ENCODE measurements at places on chromosomes 3 and 15.
A peak's percentile ranks its signal among the peaks of the same experiment; 100 is the strongest.

DNA sequence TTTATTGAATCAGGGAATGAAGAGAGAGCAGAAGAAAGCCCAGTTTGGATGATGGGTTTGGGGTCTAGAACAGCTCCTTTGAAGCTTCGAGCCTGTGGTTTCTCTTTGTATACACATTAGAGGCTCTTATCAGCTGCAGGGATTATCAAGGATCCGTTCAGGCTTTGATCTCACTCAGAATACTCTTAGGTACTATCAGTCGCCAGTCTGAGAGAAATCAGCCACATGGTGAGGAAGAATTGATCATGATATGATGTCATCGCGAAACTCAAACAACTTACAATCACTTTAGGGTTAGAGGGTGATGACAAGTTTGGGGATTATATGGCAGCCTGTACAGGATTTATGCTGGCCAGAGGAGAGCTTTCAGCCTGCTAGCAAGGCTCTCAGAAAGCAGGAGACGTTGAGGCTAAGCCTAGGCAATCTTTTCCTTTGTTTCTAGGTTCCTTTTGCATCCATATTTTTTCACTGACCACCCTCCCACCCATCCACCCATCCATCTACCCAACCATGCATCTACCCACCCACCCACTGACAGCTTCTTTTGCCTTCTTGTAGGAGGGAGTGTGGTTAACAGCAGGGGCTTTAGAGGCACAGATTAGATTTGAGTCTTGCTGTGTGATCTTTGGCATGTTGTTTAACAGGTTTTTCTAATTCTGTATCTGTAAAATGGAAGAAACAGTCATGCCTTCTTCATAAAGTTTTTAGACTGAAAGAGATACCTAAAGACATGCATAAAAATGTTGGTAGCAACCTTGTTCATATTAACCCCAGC is 330.4 kb upstream of the LRRFIP2 start:
- DNase-seq = no peak

GRCh38 chr3:140472306-140473020 is 205.4 kb upstream of the TRIM42 start:
- no peak for DNase-seq

- no peak for DNase-seq
Measured at GRCh38 chr3:153658136-153658535, 463.1 kb upstream of the ARHGEF26 start.

DNA sequence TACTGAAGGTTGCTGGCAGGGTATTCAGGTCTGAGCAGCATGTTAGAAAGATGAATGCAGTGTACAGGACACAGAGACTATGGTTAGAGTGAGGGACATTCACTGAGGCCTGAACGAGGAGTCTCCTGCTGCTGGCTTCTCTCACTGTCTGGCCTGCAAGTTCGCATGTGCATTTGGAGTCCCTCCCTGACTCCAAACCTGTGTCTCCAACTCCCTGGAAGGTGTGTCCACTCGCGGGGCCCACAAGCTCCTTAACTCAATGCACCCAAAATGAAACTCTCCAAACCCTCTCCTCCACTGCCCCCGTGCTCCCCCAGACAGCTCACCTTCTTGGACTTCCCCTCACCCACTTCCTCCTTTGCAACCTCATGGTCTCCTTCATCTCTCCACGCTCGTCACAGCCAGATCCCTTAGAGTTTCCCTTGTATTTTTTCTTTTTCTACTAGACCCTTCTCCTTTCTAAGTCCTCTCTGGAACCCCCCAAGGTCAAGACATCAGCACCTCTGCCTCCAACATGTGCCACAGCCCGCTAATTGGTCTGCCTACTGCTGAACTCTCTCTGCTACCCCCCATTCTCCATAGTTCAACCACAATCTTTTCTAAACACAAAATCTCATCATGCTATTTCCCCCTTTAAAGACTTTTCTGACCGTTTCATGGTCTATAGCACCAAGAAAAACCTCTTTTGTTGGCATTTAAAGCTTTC is 58.3 kb downstream of the HES1 start:
- DNase-seq = no peak

GRCh38 chr15:45376967-45377608 is 1.3 kb downstream of the GATM start:
- no peak for DNase-seq

GRCh38 chr15:60077581-60078359 is 73.7 kb downstream of the FOXB1 start:
- no peak for DNase-seq

DNA sequence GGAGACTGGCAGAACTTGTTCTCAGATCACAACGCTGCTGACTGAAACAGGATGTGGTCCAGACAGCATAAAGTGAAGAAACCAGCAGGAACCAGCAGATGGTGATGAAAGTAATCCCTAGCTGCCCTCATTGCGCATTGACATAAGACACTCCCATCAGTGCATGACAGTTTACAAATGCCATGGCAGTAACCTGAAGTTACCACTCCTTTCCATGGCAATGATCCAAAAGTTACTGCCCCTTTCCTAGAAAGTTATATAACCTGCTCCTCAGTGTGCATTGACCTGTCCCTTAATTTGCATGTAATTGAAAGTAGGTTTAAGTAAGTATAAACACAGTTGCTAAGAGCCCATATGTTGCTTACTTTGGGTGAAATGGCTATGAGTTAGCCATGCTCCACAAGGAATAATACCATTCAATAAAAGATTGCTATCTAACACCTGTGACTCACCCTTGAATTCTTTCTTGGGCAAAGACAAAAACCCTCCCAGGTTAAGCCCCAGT is 149.1 kb upstream of the CD96 start:
- no peak for DNase-seq

GRCh38 chr15:64894395-64895056 is 17.2 kb upstream of the ANKDD1A start:
- peak; percentile 66 for DNase-seq

DNA sequence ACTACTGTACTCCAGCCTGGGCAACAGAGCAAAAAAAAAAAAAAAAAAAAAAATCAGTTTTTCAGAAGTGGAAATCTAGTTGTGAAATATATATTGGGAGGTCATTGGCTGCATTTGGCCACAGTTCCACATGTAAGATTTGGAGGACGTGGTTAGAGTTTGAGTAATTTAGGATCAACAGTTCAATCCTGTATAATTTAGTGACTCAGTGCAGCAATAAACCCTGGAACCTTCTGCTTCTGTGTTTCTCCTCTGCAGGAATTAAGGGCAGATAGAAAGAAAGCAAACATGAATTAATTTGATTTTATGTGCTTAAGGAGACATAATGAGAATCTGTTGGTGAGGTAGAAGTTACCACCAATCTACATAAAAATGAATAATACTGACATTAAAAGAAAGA is 347.0 kb downstream of the PTPRG start:
- no peak for DNase-seq

GRCh38 chr15:29988701-29989100 is 94.1 kb upstream of the GOLGA8J start:
- DNase-seq = no peak

- DNase-seq = no peak
Measured at GRCh38 chr15:39966521-39966920, 32.6 kb downstream of the EIF2AK4 start.

- DNase-seq = no peak
Measured at GRCh38 chr3:27596334-27596841, 112.2 kb upstream of the SLC4A7 start.

DNA sequence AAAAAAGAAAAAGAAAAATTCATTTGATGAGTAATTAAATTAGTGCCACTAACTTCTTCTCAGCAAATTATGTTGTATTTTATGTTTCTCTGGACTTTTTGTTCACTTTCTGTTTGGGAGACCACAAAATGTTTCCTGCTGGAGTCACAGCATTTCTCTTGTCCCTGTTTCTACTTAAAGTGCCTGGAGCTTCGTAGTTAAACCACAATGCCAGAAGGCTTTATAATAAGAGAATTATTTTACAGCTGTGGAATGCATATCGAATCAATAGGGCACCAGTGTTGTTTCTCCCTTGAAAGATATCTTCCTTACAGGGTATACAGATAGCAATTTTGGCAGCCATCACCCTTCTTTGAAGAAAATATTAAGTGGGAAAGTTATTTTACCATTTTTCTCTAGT is 3.2 kb downstream of the DTWD1 start:
- DNase-seq = no peak

- DNase-seq = no peak
Measured at GRCh38 chr15:51830276-51830806, 888 bp downstream of the TMOD3 start.

DNA sequence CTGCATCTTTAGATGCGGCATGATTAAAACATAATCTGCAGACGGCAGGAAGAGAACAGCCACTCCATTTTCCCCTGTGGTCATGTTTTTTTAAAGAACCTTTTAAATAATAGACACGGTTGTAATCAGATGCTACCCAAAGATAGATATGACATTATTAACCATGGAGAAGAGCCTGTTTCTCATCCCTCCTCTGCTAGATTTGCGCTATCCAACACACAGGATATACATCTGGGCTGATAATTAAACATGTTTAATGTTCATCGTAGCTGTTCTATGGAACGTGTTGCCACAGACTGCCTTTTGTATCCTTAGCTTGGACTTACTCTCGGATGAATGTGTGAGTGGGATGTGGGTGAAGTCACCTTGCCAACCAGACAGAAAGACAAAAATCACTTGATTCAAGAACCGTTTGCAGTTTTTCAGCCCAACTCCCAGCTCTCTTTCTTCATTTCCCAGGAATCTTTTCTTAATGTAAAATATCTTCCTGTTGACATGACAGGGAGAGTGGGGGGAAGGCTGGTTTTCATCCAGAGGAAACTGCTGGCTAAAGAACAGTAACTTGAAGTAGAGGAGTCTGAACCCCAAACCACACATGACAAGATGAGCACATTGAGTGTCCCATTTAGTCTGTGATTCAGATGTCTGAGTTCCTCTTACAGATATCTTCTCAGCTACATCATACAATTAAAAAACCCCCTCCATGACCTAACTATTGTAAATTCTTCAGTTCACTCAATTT is 118.6 kb upstream of the PRICKLE2 start:
- DNase-seq = no peak

DNA sequence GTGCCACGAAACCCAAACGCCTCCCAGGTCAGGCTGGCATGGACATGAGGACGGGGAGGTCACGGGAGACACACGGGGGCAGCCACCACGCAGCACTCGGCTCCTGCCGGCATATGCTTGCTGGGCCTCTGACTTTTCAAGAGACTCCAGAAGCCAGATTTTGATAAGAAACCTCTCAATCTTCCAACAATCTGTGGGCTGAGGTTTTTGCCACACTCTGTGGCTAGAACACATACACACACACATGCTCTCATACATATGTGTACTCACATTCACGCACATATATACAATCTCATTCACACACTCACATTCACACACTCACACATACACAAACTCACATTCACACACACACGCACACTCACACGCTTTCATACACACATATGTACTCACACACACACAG is 86.7 kb upstream of the LINGO1 start:
- no peak for DNase-seq

- DNase-seq = no peak
Measured at GRCh38 chr3:37052860-37053259, 59.5 kb downstream of the MLH1 start.

GRCh38 chr15:28006116-28006905 is 92.8 kb downstream of the OCA2 start:
- no peak for DNase-seq

GRCh38 chr15:54810496-54810895 is 386.2 kb downstream of the RSL24D1 start:
- DNase-seq = no peak

- no peak for DNase-seq
Measured at GRCh38 chr3:112013784-112014143, 15.0 kb downstream of the TAGLN3 start.
